ENCODE measurements at places on chromosomes 6 and 20.
A peak's percentile ranks its signal among the peaks of the same experiment; 100 is the strongest.

DNA sequence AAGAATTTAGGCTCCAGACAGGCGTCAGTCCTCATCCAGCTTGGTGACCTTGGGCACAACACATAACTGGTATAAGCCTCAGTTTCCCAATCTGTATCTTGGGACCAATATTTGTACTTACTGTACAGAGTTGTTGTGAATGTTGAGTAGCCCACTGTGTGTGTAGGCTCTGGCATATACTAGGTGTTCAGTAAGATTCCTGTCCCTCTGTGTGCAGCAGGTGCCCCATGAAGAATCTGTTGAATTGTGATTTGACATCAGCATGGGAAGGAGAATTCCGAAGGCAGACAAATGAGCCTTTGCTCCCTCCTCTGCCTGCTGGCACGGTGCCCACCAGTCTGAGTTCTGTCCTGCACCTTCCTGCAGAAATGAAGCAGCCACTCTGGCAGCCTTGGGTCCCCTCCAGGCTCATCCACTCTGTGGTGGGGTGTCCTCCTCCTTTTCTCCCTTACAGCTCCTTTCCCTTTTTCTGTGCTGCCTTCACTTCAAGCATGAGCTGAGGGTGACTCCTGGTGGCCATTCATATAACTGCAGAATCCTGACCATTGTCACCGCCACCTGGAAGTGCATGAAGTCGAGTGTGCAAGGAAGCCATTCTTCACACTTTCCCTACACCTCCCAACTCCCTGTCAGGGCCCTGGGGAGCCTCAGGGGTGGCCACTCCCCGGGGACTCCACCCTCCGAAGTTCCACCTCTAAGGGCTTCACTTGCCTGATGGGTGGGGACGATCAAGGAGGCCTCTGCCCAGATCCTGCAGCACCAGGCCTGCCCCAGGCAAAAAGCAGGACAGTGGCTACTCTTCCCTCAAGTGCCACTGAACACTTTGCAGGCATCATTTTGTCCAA is 48.2 kb downstream of the MRPL14 start:
- DNase-seq = peak; percentile 58

DNA sequence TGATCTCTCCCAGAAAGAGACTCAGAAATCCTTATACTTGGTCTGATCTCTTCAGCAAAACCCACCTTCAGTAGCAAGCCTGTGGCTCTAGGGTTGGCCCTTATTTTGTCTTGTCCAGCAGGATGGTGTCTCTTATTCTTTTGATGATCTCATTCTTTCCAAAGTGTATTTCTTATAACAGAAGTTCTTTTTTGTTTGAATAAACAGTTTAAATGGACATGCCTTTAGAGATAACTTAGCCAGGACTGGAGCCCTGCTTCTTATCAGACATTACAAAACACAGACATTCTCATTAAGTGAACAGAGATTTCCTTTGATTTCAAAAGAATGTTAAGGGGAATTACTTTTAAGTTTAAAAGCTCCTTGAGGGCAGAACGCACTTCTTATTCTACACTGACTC is 31.7 kb downstream of the KCNS1 start:
- DNase-seq = no peak

GRCh38 chr6:104700371-104701185 is 159.1 kb downstream of the HACE1 start:
- no peak for DNase-seq

- DNase-seq = no peak
Observed at GRCh38 chr6:38943964-38944363, 104.6 kb upstream of the GLP1R start.

DNA sequence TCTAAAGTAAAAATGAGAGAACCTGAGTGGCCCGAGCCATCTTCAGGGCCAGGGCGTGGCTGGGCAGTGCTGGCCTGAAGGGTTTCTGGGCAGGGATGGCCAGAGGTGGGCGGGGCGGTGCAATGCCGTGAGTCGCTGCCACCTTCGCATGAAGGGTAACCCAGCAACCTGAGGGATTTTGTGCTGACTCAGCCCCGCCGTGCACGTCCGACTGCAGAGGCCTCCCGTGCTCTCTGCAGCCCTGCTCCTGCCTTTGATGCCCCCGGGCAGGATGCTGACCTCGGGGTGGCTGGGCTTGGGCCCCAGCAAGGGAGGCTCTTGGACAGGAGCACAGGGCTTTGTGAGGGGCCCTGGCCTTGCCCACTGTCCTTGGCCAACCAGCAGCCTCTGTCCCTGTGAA is 81.7 kb upstream of the GATA5 start:
- DNase-seq = no peak

DNA sequence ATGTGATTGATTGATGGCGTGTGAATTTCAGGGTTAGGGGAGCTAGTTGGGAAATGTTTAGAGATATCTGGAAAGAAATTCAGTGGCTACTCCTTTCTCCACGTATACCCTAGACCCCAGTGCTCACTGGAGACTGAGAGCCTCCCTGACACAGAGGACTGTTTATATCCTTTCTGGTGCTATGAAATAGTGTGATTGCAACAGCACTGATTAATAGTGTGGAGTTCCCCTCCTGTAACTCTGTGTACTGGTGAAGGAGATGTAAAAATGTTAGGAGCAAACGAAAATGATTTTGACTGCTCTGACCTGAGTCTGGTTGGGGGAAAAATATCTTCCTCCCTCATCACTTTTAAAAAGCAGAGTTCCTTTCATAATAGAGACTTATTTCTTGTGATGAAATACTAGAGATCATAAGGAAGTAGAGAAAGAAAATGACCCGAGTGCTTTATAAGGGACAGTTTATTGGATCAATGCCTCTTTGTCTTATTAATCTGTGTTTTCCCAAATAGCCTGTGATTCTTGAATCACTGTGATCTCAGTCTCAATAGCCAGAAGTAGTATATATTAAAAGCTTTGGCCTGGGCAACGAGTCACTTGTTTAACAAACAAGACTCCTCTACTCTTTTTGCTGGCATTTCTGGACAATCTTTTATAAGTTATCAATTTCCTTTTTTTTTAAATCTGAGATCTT is 92.3 kb downstream of the RNF182 start:
- no peak for DNase-seq

- no peak for DNase-seq
Observed at GRCh38 chr6:24099181-24099580, 26.8 kb upstream of the NRSN1 start.

GRCh38 chr6:116266803-116267202 is 12.9 kb downstream of the TSPYL1 start:
- DNase-seq = no peak

GRCh38 chr6:39048481-39049399 is at the start of gene GLP1R:
Gene GLP1R (plus strand): TSS chr6:39048781. CDS start chr6:39048841, 60 bp downstream.
- no peak for DNase-seq

- no peak for DNase-seq
Observed at GRCh38 chr6:138310821-138311220, 66.9 kb upstream of the SMIM28 start.

- no peak for DNase-seq
Observed at GRCh38 chr6:166710084-166710483, 83.0 kb upstream of the RPS6KA2 start.

GRCh38 chr20:11453430-11453829 is 464.3 kb upstream of the BTBD3 start:
- DNase-seq = no peak

GRCh38 chr6:87976616-87977015 is 71.0 kb upstream of the SPACA1 start:
- DNase-seq = no peak

DNA sequence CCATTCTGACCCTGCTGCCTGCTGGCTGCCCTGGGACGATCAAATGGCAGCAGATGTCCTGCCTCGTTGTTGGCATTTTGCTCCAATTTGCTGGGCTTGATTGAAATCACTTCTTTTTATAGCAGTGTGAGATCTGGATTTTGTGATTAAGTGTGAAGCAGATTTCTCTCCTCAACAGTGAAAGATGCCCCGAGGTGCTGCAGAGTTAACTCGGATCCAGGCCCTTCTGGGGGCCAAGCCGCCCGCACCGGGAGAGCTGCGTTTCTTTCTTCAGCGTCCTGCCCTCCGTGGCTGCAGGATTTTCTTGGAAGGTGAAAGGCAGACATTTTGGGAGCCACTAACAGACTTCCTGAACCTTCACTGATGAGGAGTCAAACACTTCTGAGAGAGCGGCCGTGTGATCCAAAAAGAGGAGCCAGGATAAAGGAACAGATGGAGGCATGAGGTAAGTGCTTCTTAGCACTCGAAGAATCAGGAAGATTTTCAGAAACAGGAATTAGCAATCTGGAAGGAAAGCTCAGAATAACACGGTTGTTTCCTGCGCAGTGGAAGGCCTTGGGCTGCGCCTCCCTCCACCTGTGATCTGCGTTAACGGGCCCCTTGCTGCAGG is 139.5 kb upstream of the AFDN start:
- DNase-seq = no peak

Data from stimulated activated CD4-positive, alpha-beta T cell treated with anti-CD3 and anti-CD28 coated beads, Interleukin-12 subunit alpha, Interleukin-12 subunit beta, amount 100 ng/mL, for 48 hours (primary cell).